ENCODE measurements at places on chromosomes 3 and 15.

DNA sequence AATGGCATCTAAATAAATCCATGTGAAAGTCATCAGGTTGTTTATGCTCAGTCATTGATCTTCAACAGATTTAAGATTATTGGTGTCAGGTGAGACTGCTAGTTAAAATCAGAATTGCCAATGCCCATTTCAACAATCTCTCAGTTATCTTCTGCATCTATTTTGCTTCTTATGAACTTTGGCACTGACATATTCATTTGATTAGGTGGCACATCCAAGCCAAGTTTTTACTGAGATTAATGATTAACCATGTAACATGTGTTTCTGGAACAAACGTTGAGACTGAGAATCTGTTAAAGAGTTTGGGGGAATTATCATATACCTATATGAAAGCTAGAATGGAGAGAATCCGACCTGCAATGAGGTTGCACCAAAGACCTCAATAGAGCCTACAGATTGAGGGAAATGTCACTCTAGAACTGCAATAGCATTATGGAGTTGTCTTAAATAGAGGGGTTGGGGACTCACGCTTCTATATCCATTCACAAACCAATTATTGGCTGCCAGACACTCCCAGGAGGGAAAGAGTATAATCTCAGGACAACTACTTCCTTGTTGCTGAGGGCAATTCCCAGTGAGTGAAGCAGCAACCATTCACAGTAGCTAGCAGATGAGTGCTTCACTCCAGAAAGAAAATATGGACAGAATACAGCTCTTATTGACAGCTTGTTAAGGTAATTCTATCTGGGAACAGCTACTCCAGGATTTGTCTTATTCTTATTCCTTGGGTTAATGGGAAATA lies 891.3 kb downstream of the SQOR start:
- DNase-seq, result no peak

DNA sequence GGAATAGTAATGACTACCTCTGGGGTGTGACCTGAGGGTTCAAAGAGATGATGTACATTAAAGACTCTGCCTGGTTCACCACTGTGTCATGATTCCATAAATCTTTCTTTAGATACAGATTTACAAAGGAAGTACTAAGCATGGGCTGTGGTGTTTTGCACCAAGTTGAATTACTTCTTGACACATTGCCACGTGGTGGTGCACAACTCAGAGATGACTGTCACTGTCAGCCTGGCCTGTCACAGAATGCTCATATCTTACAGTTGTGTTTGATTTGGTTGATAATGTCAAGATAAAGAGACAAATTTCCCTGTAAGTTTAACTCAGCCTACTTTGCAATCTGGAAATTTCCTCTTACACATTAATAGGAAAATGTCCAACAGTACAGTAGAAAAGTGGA lies 3.2 kb downstream of the CTDSPL start:
- no peak for DNase-seq

GRCh38 chr3:138907539-138907938 lies 39.4 kb downstream of the FOXL2 start:
- no peak for DNase-seq

DNA sequence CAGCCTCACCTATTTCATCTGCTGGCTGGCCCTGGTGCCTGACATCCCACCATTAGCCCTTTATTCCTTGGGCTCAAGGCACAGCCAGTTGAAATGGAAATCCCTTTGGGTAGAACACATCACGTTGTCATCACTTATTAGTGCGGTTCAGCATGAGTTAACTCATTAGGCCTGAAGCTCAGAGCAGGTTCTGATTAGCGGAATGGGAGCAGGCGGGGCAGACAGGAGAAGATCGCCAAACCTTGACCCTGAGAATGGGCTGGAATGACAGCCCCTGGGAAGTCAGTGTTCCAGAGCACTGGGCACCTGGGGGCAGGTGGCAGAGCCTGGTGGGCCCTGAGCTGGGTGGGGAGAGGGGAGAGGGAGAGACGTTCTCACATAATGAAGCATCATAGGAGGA lies 5.8 kb downstream of the ITGA11 start:
- no peak for DNase-seq

DNA sequence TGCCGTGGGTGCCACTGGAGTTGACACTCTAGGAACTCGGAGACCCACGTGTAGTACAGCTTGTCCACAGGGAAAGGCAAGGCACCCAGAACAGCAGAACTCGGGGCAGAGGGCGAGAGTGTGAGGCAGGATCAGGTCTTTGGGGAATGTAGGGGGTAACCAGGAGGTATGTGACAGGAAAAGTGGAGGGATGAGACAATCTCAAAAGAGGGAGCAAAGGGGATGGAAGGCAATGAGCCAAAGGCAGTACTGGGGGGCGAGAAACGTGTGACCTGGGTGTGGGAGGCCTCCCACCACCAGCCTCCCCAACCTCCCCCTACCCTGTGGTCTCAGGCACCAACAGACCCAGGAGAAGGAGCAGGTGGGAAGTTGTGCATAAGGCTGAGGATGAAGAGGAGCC lies 48.9 kb downstream of the UMPS start:
- no peak for DNase-seq

Data from hematopoietic multipotent progenitor cell treated with erythropoietin and hydrocortisone succinate and interleukin-3 and kit ligand, for 15 days (in vitro differentiated cells).